ENCODE measurements at places on chromosomes 6 and 20. TPM values are rescaled to one million over a fixed set of nuclear protein-coding genes. Genes with fewer than 3 reads are reported as not detected.

MAFB gene
- total RNA-seq, result not detected

KIF6 gene
- total RNA-seq, result not detected

SCRT2 gene
- total RNA-seq, result not detected

CLDN20 gene
- not detected for total RNA-seq

MLIP gene
- total RNA-seq, result not detected

GRM1 gene
- not detected for total RNA-seq

OR2J3 gene
- not detected for total RNA-seq

CALHM4 gene
- not detected for total RNA-seq

NANP gene
- 5.8 TPM for total RNA-seq

PGBD1 gene
- 1.5 TPM for total RNA-seq

MUC22 gene
- total RNA-seq, result not detected

DLK2 gene
- not detected for total RNA-seq

IMPG1 gene
- not detected for total RNA-seq

NINL gene
- total RNA-seq, result 2.3 TPM

FAM83C gene
- total RNA-seq, result not detected

SLC32A1 gene
- total RNA-seq, result not detected

TFB1M gene
- total RNA-seq, result 25.8 TPM

BPIFB1 gene
- total RNA-seq, result not detected

RIMS4 gene
- total RNA-seq, result not detected

SFT2D1 gene
- 39.7 TPM for total RNA-seq

RPL10A gene
- 1,411 TPM for total RNA-seq

MLN gene
- not detected for total RNA-seq

ABHD16B gene
- not detected for total RNA-seq

FUT9 gene
- total RNA-seq, result not detected

PROKR2 gene
- total RNA-seq, result not detected

WFDC10B gene
- not detected for total RNA-seq

TNFRSF6B gene
- total RNA-seq, result 1.0 TPM

NKX2-2 gene
- total RNA-seq, result not detected

SEMG1 gene
- total RNA-seq, result not detected

B3GALT4 gene
- total RNA-seq, result 18.3 TPM

BNIP5 gene
- not detected for total RNA-seq

LY6G6C gene
- not detected for total RNA-seq

BTN1A1 gene
- total RNA-seq, result not detected

ZBTB24 gene
- 19.1 TPM for total RNA-seq

FAM217A gene
- total RNA-seq, result not detected

TP53TG5 gene
- total RNA-seq, result not detected

FGD2 gene
- 1.5 TPM for total RNA-seq

PTPRT gene
- not detected for total RNA-seq

DEFB125 gene
- not detected for total RNA-seq

PANK2 gene
- total RNA-seq, result 64.5 TPM

C6orf132 gene
- total RNA-seq, result 0.02 TPM

Measured in activated CD4-positive, alpha-beta T cell treated with anti-CD3 and anti-CD28 coated beads, Interleukin-2, amount 10 ng/mL, durations not matched to agents 7 days and 5 days (primary cell).